ENCODE measurements at places on chromosomes 2 and 18. TPM values are rescaled to one million over a fixed set of nuclear protein-coding genes. Genes with fewer than 3 reads are reported as not detected.

Gene TNFAIP6
- total RNA-seq = 9.0 TPM

- no peaks in the 10 kb centered on the region for H3K36me3 ChIP-seq
- H3K27ac ChIP-seq = no peak overlapping the region
- H3K4me3 ChIP-seq = no peak overlapping the region
- no peak for DNase-seq
Measured at GRCh38 chr2:2134037-2134436, 197.0 kb downstream of the MYT1L start.

DNA sequence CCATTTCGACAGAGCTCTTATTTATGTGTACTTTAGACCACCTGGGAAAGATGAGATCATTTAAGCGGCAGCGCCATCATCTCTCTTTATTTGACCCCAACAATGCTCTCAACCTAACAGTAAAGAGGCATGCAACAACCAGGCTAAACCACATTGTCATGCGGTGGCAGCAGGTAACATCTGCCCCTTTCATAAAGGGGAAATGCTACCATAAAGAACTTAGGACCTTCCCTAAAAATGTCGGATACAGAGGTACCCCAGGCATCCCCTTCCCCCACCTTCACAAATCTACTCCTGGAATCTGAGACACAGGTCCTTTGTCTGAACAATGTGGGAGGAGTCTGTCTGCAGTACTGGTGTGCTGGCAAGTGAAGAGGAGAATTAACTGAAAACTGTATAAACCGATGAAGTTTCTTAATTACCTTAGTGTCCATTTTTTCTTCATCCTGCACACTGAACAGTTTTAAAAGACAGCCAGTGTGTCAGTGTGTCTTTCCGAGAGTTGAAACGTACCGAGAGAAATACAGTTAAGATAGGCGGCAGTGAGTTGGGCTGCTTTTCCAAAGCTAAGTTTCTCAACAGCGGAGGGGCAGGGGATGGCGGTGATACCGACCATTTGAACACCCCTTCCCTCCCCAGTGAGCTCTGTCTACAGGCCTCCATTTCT lies 1.9 kb downstream of the MEX3C start:
- no peaks in the 10 kb centered on the region for H3K36me3 ChIP-seq
- DNase-seq = peak; percentile 74
- H3K27ac ChIP-seq = peak overlapping the region; percentile 96

- no peaks in the 10 kb centered on the region for H3K4me1 ChIP-seq
- H3K36me3 ChIP-seq = no peaks in the 10 kb centered on the region
- no peak for DNase-seq
- no peak overlapping the region for H3K27ac ChIP-seq
- no peaks in the 10 kb centered on the region for H3K27me3 ChIP-seq
Measured at GRCh38 chr2:151730262-151730975, 3.9 kb downstream of the NEB start.

DNA sequence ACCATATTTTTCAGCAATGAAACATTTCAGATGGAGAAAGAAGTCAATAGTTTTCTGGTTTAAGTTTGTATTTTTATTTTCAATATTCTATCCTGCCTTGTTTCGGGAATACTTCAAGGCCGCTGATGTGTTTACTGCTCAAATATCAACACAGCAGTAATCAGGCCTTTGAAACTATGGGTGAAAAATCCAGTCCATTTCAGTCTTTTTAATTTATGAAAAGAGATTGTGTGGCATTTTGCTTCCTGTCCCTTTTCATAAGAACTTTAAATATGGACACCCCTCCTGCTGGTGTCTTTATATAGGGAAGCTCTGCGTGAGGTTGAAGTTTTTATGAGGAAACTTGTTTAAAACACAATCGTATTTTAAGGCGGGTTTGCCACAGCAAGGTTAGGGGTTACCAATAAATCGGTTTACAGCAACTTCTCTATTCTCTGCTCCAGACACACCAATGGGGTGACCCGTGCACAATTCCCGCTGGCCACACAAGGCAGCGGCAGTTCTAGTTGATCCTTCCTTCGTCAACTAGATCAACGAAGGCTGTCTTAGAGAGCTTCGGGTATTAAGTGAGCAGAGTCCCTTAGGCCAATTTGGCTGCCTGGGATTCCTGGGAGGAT lies 1.2 kb upstream of the TANC1 start:
- H3K27ac ChIP-seq = peak overlapping the region; percentile 94
- H3K27me3 ChIP-seq = no peaks in the 10 kb centered on the region
- DNase-seq = no peak
- H3K36me3 ChIP-seq = no peaks in the 10 kb centered on the region
- peaks cover 24% of the 10 kb centered on the region for H3K4me1 ChIP-seq
- no peak overlapping the region for H3K4me3 ChIP-seq

- no peaks in the 10 kb centered on the region for H3K27me3 ChIP-seq
- H3K36me3 ChIP-seq = no peaks in the 10 kb centered on the region
- no peaks in the 10 kb centered on the region for H3K4me1 ChIP-seq
- no peak for DNase-seq
Measured at GRCh38 chr2:64192664-64193105, 48.5 kb upstream of the PELI1 start.

GRCh38 chr2:74239346-74239745 lies 40.9 kb downstream of the MTHFD2 start:
- H3K27me3 ChIP-seq = no peaks in the 10 kb centered on the region

Gene STK36
- 29.9 TPM for total RNA-seq

- H3K27ac ChIP-seq = no peak overlapping the region
- no peak for DNase-seq
- no peaks in the 10 kb centered on the region for H3K4me1 ChIP-seq
- H3K4me3 ChIP-seq = no peak overlapping the region
- no peaks in the 10 kb centered on the region for H3K27me3 ChIP-seq
- H3K36me3 ChIP-seq = no peaks in the 10 kb centered on the region
Measured at GRCh38 chr2:53715568-53715967, 52.0 kb upstream of the CHAC2 start.

Measured in hepatocyte (in vitro differentiated cells).